CD4-positive, alpha-beta T cell treated with Interleukin-17A for 1 hour (primary cell): ENCODE measurements at places on chromosomes 12 and 14.

DNA sequence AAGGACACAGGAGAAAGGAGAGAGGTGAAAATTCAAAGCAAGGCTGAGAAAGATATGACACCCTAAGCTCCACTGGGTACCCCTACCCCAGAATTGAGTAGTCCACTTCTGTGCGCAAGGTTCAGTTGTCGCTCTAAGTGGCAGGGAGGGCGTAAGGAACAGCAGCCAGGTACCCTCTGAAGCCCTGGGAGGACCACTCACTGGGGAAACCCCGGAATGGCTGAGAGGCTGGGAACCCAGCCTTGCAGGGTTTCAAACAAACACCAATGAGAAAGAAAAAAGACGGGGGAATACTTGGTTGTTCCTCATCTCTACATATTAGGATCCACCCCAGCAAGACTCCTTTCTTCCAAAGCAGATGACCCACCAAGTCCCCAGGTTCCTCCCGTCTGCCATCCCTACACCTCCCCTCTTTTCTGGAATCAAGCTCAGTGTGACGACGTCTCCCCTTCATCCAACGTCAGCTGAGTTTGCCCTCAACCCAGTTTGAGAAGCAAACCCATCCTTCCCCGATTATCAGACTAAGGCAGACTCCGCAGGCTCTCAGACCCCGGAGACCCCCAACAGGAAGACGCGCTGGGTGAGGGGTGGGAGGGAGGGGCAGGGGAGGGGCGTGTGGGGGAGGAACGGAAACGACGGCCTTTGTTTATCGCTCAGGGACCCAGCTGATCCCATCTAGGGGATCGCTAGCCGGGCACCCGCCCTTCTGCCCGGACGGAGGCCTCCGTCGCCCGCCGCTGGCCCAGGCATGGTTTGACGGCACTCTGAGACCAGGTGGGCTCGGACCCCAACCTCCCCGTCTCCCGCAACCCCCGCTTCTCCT lies 795 bp downstream of the LMBR1L start:
- peak; percentile 36 for DNase-seq

DNA sequence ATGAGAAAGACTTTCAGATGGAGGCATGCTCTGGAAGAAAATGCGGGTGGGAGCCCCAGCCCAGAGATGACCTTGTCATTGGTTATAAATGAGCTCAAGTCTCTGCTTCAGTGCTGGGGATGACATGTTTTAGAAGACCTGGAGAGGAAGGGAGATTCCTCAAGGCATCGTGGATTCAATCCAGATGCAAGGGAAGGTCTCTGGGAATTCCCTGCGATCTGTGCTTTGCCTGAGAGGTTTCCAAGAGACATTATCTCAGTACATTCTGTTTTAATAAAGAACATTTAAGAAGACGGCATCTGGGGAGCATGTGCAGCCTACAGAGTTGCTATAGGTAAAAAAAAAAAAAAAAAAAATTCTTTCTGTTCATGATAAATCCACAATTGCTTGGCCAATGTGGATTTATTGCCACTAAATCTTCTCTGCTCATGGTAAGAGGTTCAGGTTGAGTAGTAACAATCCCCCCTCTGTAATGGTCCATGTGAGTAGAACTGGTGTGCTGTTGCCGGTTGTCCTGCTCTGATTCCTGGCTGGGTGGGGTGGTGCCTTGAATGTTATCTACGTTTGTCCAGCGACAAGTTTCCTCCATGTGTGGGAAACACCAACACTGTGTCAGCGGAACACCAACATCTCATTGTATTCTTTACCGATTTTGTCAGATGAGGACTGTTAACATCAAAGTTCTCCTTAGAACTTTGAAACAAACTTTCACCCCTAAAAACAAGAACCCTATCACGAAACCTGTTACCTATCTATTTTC lies 230.0 kb downstream of the MSRB3 start:
- DNase-seq, result no peak

GRCh38 chr14:76201162-76201561 lies 49.4 kb downstream of the GPATCH2L start:
- DNase-seq, result no peak

DNA sequence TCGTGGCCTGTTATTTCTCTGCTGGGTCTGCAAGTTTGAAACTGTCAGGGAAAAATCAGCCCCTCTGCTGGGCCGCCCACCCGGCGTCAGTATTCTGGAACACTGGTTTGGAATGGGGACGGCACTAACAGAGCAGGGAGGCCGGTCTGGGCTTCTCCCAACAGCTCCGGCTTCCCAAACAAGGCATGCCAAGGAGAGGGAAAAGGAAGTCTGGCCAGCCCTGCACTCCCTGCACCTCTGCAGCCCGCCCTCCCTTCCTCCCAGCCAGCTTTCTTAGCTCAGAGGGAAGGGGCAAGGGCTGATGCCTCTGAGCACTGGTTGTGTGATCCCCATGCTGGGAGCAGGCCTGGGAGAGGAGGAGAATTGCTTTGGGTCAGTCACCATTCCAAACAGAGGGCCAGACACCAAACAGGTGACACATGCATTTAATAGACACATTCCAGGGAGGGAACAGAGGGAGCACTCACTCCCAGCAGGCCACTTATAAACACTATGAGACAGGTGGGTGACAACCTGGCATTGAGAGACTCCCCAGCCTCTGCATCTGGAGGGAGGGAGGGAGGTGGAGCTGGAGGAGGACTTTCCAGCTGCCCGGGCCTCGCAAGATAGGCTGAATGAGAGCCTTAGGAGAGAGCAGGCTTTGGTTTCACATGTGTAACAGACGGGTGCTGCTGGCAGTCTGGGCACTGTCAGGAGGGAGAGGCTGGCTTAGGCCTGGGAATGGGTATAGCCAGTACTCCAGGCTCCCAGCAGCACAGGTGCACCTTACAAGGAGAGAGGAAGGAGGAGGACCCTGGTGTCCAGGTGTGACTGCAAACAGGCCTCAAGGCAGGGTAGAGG lies 10.3 kb downstream of the KRT75 start:
- DNase-seq, result no peak

DNA sequence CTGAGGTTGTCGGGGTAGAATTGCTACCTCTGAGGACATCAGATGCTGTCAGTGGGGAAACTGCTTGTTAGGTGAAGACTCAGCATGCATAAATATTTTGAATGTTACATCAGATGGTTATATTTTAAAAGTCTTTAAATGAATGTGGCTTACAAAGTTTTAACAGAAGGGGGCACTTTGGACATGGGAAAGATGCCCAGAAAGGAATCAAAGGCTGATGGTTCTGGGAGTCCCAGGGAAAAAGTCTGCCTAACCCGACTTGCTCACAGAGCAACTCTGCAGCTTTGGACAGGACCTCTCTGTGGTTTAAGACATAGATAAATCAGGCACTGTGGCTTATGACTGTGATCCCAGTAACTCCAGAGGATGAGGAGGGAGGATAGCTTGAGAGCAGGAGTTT lies 474.9 kb downstream of the ATP23 start:
- DNase-seq, result no peak

DNA sequence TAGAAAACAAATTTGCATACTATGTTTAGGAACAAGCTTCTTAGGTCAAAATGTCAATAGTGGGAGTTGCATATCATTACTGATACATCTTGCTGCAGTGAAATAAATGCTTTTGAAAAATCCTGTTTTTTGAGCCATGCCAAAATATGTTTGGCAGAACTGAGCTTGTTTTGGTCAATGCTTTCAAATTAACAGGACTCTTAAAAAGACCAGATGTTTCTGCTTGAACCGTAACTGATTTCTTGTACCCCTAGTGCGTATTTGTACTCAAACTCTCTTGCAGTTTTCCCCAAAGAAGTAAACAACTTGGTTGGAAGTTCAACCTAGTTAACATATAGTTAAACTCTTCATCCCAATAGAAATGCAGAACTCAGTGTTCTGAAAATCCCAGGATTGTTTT lies 3.4 kb downstream of the TRHDE start:
- no peak for DNase-seq

GRCh38 chr12:127297327-127297726 lies 969.6 kb upstream of the TMEM132C start:
- no peak for DNase-seq

- DNase-seq, result no peak
These were observed 343.4 kb upstream of the PRICKLE1 start for GRCh38 chr12:42932936-42933335.

DNA sequence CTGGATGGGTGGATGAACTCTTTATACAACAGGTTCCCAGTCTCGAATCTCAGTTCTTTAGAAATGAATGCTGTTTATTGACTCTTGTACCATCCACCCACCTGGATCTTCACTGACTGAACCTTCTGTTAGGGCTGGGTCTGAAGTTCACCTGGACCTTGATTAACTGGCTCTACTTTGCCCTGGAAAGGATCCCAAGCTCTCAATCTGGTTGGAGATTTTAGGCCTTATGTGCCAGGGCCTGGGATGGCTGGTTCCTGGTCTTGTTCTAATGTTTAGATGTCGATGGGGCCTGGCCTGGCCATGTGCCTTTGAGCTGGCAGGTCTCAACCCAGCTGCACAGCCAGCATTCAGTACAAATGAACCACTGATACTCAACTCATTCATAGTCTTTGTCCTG lies 76.5 kb upstream of the MED13L start:
- no peak for DNase-seq

- DNase-seq, result peak; percentile 29
These were observed 75.9 kb downstream of the DUSP16 start for GRCh38 chr12:12486661-12487240.

GRCh38 chr12:69816082-69816481 lies 8.9 kb upstream of the MYRFL start:
- no peak for DNase-seq

DNA sequence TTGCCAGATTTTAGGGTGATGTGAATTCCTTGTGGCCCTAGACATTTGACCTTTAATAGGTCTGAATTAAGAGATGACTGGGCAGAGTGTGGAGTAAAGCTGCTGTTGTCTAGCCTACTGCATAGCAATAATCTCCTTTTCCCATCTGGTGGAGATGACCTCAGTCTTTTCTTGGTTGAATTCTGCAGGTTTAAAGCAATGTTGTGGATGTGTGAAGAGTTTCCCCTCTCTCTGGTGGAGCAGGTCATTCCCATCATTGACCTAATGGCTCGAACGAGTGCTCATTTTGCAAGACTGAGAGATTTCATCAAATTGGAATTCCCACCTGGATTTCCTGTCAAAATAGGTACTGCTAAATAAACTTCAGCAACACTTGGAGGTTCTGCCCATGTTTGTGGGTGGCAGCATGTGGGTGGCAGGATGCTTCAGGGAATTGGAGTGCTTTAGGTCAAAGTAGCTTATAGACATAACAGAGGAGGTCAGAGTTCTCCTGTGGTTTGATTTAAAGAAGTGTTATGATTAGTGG lies 19.0 kb downstream of the C12orf76 start:
- DNase-seq, result no peak

DNA sequence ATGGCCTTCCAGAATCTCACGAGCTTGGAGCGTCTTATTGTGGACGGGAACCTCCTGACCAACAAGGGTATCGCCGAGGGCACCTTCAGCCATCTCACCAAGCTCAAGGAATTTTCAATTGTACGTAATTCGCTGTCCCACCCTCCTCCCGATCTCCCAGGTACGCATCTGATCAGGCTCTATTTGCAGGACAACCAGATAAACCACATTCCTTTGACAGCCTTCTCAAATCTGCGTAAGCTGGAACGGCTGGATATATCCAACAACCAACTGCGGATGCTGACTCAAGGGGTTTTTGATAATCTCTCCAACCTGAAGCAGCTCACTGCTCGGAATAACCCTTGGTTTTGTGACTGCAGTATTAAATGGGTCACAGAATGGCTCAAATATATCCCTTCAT lies 92.2 kb downstream of the FLRT2 start:
- DNase-seq, result no peak

DNA sequence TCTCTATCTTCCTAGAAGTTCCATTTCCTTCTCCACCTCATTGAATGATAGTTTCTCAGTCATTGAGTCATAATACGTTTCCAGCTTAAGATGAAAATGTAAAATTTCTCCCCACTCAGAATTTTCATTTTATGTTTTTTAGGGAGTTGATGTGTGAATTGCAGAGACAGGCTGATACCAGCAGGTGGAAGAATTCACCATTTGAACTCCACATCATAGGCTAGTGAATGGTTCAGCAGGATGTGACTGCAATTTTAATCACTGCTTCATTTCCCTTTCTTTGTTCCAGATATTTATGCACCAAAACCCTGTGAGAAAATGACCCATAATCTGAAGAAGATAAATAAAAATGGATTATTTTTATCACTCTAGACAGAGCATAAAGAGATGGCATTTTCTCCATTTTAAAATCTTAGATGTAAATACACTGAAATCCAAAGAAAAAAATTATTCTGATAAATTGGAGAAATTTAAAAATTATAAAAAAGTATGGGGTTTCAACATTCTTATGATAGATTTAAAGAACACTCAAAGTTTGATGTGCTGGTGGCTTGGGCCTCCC lies 10.6 kb upstream of the PYGL start:
- peak; percentile 10 for DNase-seq

- no peak for DNase-seq
These were observed 310.0 kb downstream of the ADAMTS20 start for GRCh38 chr12:43241986-43242385.

DNA sequence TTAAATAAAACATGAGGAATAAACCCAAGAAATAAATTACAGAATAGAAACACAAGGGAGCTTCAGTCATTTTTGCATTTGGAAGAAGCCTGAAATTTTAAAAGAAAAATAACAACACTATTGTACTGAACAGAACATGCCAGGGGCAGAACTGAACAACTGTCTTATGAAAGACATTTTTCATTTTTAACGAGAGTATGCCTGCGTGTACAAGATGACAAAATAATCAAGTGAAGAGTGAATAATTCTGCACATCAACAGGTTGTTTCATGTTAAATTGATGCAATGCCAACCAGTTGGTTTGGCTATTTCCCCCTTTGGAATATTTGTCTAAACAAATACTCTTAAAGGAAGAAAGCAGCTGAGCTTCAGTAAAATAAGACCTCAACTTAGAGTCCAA lies 103.3 kb upstream of the BTG1 start:
- DNase-seq, result no peak

DNA sequence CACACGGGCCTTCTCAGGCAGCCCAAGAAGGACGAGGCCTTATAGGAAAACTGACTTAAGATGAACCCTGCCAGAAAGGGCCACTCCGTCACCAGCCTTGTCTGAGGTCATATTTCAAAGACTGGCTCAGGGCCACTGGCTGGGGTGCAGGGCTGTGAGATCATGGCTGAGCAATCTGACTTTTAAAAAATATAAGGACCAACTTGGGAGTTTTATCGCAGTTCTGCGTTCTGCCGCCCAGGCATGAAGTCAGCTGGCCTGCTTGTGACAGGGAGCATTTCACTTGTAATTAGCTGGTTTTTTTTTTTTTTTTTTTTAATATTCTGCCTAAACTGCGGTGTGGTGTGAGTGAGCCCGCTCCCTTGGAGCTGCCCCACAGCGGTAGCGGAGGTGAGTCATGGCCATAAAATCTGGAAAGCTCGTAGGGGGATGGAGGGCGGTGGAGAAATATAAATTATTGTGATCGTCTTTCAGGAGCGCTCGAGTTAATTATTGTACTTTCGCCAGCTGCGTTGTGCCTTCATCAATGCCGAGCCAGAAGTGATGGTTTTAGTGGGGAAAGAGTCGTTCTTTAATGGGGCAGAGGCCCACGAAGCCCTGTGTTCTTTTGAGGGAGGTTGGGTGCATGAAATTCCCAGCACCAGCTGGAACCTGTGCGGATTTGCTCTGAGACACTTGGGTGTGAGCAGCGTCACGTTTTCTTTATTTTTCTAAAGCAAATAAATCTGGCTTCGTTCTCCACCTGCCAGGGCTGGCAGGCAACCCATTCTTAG lies 231.9 kb downstream of the C12orf75 start:
- DNase-seq, result no peak

GRCh38 chr12:26630546-26631027 lies 202.4 kb downstream of the ITPR2 start:
- DNase-seq, result no peak
